ENCODE measurements at places on chromosomes 7 and 10.
A peak's percentile ranks its signal among the peaks of the same experiment; 100 is the strongest.

- DNase-seq = peak; percentile 84
Observed at GRCh38 chr10:13690281-13690825, 103.6 kb downstream of the PRPF18 start.

GRCh38 chr10:15742836-15743235, 23.1 kb upstream of the ITGA8 start:
- no peak for DNase-seq

DNA sequence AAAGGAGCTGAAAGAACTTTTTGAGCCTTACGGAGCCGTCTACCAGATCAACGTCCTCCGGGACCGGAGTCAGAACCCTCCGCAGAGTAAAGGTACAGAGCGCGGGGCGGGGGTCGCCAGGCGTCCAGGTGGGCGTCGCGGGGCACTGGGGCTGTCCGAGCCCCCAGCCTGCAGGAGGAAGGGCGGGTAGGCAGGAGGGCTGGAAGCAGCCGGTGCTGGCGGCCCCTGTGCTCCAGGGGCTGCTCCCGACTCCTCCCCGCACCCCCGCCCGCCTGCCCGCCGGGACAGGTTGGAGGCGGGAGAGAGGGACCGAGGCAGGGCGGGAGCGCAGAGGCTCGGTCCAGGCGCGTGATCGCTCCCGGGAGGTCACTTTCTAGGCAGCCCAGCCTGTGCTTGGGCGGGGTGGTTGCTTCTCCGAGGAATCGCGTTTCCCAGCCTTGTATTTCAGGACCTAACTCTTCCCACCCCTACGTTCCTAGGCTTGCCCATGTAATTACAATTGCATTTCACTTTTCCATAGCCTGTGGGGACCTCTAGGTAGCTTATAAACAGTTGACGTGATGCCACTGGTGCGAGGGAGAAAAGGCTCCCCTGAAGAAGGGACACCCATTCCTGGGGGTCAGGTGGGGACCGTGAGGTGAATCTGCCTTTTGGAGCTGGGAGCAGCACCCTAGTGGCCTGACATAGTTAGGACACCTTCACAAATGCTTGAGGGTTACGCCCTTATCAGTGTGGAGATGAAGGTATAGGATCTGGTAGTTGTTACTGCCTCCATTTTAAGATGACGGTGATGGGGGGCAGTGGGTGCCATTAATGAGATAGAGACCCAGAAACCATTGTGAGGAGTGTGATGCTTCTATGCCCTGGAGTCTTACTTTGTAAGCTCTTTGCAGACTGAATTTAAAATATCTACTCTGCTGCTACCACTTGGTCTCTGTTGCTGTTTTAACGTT, 148.2 kb downstream of the CELF2 start:
- DNase-seq = no peak

DNA sequence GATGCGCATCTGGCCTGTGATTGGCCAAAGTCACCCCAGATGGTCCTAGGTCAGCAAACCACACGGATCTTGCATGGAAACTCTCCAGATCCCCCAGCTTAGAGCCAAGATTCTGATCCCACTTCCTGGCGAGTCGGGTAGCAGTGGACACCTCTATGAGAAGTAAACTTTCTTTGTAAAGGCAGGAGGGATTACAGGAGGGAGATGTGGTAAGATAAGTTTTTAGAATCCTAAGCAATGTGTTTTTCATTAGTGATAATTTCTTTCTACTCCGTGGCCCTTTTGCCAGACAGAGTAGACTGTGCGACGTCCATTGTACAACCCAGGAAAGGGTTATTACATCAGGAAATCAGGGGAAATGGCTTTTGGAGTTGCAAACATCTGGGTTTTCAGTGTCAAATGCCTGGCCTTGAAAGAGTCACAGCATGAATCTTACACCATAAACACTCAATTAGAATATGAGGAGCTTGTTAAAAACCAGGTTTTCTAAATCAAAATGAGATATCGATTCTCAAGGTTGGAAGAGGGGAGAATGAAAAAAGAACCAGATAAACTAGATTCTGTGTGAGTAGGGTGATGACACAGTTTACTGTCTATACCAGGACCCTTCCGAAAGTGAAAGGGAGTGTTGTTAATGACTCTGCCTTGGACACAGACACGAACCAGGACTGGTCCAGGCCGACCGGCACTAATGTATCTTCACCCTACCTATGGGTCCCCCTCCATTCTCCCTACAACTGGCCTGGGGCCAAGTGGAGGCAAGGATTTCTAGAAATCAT, 61.9 kb upstream of the WAC start:
- no peak for DNase-seq

- no peak for DNase-seq
Observed at GRCh38 chr10:116741391-116742351, 695 bp downstream of the HSPA12A start.

DNA sequence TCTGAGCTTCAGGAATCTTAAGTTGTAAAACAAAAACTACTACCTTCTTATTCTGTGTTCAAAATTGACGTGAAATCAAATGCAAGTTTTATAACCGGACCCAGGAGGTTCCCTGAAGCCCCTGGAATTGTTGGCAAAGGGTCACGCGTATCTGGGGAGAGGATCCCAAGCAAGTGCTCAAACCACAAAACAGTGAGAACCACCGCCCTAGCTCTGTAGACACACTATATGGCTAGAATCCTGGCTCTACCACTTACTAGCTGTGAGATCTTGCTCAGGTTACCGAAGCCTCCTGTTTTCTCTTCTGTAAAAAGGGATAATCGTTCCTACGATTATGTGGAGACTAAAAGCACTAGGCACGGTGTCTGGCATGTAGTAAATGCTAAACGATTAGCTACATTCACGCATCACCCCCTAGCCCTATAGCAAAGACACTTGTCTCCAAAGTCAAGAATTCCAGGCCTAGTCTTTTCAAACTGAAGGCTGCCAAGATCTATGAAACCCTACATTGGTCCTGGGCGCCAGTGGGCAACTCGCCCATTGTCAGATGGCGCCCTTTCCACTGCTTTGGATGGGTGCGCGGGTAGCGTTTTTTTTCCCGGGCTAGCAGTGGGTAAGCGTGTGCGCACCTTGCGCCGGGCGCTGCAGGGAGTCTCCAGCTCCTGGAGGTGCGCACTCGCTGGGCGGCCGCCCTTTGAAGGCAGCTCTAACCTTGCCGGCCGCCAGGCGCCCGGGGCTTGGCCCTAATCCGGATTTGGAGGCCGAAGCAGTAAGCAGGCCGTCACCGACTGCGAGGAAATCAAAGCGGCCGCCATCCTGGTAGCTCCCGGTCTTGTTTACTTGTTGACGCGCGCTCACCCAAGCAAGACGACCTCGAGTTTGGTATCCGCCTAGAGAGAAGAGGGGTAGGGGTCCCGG, 11.6 kb upstream of the NKX2-3 start:
- no peak for DNase-seq

DNA sequence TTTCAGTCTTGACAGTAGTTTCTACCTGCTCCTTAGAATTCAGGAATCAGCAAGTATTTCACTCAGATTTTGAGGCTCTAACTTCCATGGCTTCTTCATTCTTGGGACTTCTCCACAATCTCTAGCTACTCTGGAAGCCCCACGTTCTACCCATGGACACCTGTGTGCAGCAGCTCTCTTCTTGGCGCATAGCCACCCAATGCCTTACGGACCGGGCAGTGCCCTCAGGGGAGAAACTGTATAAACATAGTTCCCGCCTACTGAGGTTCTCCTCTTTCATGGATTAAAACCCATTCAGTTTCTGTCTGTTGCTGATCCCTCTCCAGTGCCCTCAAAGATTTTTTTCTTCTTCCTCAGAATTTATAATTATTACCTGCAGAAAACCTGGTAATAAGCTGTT, 177.1 kb downstream of the SORCS1 start:
- DNase-seq = no peak

DNA sequence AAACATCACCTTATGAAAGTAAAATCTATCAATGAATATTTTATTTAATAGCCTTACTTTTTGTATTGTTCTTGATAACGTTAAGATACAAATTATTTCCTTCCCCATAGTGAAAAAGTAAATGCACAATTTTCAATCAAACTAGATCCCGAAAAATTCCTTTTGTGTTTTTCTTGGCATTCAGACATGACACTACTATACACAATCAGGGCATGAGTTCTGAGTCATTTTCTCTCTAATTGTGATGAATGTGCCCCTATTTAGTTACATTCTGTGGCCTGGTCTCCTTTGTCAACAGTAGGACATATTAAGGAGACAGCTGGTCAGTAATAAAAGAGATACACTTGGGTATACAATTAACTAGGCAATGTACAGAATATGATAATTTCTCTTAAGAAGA, 19.8 kb downstream of the COL1A2 start:
- DNase-seq = no peak

- no peak for DNase-seq
Observed at GRCh38 chr7:101231644-101232043, 6.0 kb downstream of the CLDN15 start.

GRCh38 chr10:123786896-123787295, 104.7 kb downstream of the CPXM2 start:
- DNase-seq = no peak

DNA sequence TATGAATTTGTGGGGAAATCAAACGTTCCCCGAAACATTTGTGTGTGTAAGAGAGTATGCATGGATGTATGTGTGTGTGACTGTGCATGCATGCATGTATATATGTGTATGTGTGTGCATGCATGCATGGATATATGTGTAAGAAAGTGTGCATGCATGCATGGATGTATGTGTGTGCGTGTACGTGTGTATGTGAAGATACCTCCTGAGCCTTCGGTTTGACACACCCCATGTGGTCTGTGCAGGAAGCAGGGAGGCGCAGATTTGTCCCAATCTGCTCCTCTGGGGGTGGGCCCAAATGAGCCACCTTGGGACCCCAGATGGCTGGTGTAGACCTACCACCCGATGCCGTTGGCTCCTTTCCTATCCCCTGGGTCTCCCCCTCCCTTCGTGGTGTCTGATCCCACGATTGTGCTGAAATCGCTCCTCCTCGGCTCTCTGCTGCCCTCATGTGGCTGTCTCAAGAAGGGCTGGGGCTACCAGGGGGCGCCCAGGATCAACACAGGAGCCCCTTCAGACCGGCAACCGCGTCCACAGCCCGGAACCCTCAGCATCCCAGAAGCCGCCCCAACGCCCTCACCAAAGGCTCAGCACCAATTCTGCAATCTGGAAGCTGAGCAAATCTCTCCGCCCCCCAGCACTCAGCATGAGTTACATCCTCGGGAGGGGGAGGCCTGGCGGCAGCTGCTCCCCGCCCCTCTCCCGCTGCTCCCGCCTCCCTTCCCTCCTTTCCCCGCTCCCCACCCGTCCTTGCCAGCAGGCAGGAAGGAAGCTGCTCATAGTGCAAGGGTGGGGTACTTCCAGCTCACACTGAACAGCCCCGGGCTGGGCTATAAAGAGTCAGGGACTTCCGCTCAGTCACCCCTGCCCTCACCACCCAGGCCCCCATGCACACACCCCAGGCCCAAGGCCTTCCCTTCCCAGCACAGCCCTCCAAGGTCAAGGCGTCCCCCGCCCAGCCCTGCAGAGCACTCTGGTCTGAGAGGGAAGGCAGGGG, 2.3 kb upstream of the NOS3 start:
- DNase-seq = no peak

DNA sequence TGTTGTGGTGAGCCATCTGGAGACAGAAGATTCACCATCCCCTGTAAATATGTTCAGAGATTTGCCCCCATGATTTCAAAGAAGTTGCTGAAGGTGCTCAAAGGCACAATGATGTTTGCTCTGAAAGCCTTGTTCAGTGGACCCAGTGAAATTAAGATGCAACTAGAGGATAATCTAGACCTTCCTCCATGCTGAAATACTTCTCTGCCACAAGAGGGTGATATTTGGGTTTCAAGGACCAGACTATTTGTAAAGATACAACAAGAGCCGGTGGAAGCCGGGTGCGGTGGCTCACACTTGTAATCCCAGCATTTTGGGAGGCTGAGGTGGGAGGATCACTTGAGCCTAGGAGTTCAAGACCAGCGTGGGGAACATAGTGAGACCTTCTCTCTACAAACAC, 13.5 kb upstream of the MSRB2 start:
- DNase-seq = no peak

GRCh38 chr10:57535306-57535705, 732.4 kb downstream of the IPMK start:
- DNase-seq = no peak

GRCh38 chr10:122656308-122656705, 43.3 kb downstream of the C10orf120 start:
- no peak for DNase-seq

All from brain pericyte (primary cell).